ENCODE measurements at places on chromosomes 13 and 19.
A peak's percentile ranks its signal among the peaks of the same experiment; 100 is the strongest.

- peak; percentile 32 for DNase-seq
These were observed 92.6 kb downstream of the OLFM4 start for GRCh38 chr13:53121131-53121773.

DNA sequence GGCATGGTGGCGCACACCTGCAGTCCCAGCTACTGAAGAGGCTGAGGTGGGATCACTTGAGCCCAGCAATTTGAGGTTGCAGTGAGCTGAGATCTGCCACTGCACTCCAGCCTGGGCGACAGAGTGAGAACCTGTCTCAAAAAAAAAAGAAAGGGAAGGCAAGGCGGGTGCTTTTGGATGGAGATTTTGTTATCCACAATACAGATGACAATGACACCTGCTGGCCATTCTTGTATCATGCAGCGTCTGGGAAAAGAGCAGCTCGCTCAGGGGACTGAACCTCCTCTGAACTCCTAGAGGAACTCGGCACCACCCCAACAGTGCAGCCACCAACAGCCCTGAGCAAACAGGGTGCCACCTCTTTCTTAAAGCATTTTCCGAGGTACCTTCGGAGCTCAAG is 22.8 kb downstream of the HAUS8 start:
- peak; percentile 88 for DNase-seq

DNA sequence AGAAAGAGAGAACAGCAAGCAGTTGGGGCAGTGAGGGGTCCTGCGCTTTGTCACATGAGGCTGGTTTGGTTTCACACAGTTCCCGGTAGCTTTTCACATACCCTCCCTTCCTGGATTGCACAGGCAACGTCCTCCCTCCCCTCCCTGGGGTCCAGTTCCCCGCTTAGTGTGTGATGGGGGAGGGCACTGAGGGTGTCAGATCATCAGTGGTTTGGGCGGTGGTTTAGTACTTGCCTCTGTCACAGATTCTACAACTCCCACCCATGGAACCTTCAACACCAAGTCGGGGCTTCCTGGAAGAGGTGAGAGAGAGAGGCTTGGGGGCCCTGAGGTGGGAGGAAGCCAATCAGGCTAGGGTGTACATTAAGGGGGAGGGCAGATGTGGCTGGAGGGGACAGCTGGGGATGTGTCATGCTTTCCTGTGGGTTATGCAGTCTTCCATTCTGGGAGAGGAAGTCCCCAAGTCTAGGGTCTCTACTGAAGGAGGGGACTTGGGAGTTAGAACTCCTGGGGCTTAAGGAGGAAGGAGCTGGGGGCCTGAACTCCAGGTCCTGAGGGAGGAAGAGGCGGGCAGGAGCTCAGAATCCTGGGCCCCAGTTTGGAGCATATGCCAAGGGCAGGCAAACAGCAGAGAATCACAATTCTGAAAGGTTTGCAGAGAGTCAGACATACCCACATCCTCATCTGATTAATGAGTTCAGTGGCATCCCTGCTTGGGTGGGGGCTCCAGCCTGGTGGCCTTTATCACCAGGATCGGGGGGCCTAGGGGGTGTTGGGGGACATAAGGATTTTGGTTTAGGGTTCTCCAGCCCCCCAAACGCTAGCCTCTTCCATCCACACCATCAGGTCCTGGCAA is at the start of gene NKG7:
NKG7 (minus strand) TSS at position 6 of the 856 bp plus-strand sequence. CDS start 119 bp downstream, outside the sequence.
- DNase-seq: no peak

DNA sequence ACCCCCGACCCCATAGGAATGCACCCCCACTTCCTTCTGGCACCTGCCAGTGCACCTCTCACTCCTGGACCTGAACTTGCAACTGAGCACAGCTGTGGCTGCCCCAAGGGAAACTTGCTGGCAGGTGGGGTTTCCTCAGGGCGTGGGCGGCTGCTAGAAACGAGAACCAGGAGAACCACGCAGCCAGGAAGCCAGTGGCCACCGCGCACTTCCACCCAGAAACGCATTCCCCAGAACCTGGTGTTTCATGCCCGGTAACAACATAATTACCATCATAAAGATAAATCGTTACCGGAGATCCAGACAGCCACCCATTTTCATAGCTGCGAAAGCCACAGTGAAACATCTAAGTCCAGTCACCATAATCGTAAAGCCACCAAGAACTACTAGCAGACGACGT is 75.2 kb upstream of the C13orf46 start:
- DNase-seq: no peak

GRCh38 chr13:46165485-46166223 is 16.3 kb downstream of the LCP1 start:
- DNase-seq: no peak

- no peak for DNase-seq
These were observed 22.6 kb downstream of the CHST8 start for GRCh38 chr19:33644284-33644836.

DNA sequence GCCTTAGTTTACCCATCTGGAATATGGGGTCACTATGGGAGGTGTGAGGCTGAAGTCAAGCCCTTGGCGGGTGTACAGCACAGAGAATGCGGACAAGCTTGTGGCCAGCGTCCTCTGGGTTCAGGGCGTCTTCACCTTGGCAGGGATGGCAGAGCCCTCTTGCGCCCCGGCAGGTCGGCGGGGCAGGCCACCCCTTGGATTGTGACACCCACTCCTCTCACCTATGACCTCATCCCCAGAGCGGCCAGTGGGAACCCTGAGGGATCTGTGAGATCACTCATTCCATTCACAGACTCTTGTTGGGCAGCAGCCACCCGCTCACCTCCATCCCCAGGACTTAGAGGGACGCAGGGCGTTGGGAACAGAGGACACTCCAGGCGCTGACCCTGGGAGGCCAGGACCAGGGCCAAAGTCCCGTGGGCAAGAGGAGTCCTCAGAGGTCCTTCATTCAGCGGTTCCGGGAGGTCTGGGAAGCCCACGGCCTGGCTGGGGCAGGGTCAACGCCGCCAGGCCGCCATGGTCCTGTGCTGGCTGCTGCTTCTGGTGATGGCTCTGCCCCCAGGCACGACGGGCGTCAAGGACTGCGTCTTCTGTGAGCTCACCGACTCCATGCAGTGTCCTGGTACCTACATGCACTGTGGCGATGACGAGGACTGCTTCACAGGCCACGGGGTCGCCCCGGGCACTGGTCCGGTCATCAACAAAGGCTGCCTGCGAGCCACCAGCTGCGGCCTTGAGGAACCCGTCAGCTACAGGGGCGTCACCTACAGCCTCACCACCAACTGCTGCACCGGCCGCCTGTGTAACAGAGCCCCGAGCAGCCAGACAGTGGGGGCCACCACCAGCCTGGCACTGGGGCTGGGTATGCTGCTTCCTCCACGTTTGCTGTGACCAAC is at the start of gene SPACA4:
SPACA4 (plus strand) TSS at position 280 of the 896 bp plus-strand sequence; CDS start at position 517, 237 bp downstream.
- no peak for DNase-seq

GRCh38 chr13:66391322-66391721 is 838.8 kb downstream of the PCDH9 start:
- no peak for DNase-seq

GRCh38 chr19:13875824-13876223 is 1.1 kb upstream of the NANOS3 start:
- no peak for DNase-seq

- DNase-seq: no peak
These were observed 47.4 kb downstream of the MTUS2 start for GRCh38 chr13:28867564-28867963.

- DNase-seq: peak; percentile 93
These were observed 62.1 kb upstream of the FREM2 start for GRCh38 chr13:38624822-38625221.

DNA sequence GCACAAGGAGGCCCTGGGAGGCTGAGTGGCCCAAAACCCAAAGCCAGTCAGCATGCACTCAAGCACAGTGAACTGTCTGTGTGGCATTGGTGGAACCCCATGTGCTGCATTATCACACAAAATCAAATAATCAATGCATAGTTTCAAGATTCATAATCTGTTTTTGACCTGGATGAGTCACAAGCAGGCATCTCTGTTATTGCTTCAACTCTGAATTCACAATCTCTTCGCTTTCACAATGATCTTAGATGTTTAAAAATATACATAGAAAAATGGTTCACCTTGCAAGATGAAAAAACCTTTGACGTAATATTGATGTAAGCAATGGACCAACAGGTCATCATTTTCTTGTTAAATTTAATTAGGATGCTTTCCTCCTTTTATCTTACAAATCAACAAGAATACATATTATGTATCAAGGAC is 455.4 kb downstream of the IRS2 start:
- DNase-seq: no peak

- DNase-seq: peak; percentile 76
These were observed 1.7 kb upstream of the SLITRK5 start for GRCh38 chr13:87669379-87669978.

DNA sequence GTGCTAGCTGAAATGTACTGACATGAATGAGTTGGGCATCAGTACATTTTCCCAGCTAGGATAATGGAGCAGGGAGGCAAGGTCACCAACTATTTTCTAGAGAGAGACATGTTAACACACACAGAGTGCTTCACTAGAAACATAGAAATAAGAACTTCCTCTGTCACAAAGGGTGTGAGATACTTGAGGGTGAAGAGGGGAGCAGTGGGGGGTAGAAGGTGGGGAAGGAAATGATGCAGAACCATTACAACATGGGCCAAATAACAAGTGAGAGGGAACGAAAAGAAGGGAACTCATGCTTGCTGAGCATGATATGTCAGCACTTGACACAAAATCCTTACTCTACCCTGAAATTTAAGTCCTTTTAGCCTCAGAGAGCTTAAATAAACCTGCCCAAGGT is 87.8 kb upstream of the RFC3 start:
- DNase-seq: no peak

DNA sequence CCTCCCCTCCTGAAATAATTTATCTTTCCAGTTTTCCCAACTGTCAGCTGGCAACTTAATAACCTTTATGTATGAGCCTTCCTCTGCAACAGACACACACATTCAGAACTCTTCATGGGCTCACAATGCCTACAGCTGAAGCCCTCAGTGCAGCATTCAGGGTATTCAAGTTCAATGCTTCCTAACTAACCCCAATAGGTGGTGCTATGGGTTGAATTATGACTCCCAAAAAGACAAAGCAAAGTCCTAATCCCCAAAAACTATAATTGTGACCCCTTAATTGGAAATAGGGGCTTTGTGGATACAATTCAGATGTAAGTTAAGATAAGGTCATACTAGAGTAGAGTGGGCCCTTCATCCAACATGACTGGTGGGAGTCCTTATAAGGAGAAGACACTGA is 202.2 kb downstream of the SUCLA2 start:
- DNase-seq: peak; percentile 53

GRCh38 chr13:63540061-63540460 is 2124.4 kb upstream of the PCDH20 start:
- no peak for DNase-seq

GRCh38 chr13:46656786-46657185 is 103.8 kb downstream of the LRCH1 start:
- DNase-seq: no peak

DNA sequence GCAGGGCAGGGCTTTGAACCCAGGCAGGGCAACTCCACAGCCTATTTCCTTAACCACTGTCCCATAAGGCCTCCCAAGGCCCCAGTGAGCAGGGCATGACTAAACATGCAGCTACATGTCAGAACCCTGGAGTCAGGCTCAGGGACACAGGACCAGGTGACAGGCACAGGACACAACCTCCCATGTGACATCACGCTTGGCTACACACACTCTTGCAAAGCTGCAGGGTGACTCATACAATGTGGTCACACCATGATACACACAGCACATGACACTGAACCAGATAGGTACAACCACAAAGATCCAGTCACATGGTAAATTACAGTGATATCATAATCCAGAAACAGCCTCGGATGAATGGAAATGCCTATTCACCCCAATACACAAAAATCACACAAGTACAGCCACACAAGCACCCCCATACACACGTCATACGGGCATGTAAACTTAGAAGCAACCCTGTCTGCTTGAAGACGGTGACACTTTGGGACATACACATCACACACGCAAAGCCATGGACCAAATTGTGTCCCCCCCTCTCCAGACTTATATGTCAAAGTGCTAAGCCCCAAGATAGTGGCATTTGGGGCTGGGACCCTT is 14.5 kb downstream of the KLK4 start:
- no peak for DNase-seq

GRCh38 chr19:5992756-5993155 is 14.8 kb upstream of the RANBP3 start:
- no peak for DNase-seq

DNA sequence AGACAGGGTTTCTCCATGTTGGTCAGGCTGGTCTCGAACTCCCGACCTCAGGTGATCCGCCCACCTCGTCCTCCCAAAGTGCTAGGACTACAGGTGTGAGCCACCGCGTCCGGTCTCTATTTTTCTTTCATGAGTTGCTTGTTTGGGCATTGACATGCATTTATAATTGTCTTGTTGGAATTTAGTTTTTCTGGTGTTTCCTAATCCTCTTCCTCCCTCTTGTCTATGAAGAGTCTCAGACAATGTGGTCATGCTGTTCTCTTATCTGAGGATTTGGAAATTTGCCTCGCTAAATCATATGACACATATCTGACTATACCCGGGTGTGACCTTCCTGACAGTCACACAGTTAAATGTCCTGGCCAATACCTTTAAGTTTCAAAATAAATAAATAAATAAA is 7.4 kb upstream of the CEACAM18 start:
- DNase-seq: no peak

- DNase-seq: no peak
These were observed 1.4 kb downstream of the RNF126 start for GRCh38 chr19:661427-662196.

GRCh38 chr19:35352177-35352447 is 4.4 kb downstream of the FFAR1 start:
- peak; percentile 13 for DNase-seq

- DNase-seq: peak; percentile 29
These were observed 729.4 kb upstream of the SGCG start for GRCh38 chr13:22451327-22451741.

- peak; percentile 12 for DNase-seq
These were observed 14.2 kb downstream of the ZNF274 start for GRCh38 chr19:58196901-58197616.

DNA sequence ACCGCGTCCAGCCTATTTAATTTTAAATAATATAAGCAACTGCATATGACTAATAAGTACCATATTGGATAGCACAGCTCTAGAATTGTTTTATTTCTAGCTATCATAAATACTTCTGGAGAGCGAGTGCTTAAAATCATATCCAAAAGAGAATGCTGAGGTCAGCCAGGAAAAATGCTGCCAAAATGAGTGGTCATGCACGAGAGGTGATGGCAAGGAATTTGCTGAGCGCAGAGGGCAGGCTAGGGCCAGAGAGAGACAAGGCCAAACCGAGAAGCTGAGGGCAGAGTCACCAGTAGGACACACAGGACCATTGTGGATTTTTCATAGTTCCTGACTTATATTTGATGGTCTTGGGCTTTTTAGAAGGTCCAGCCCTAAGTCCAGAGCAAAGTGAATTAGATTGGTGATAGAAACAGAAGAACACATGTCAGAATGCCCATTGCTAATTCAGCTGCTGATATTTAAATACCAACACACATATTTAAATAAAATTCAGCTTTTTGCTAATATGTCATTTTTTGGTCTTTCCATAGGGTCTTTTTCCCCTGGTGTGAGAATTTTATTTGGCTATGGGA is 33.6 kb upstream of the UBL3 start:
- no peak for DNase-seq

All from GM23338 (cell line).